HFFc6 (cell line): ENCODE measurements at places on chromosomes 3 and 15.
A peak's percentile ranks its signal among the peaks of the same experiment; 100 is the strongest.

DNA sequence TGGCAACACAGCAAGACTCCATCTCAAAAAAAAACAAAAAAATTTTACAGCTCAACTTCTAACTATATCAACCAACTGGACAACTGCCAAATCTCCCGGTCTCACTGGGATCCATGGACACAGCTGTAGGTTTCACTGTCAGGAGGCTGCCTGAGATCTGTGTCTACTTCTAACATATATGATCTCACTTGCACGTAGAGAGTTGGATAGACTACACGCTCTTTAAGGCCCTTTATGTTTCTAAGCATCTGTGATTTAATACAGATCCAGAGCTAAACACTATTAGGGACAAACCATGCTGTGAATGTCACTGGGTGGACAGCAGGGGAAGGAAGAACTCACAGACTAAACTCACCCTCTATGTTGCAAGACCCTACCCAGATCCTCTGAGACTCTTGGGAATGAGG lies 13.0 kb upstream of the APOD start:
- no peak for DNase-seq

GRCh38 chr3:69463531-69463930 lies 77.6 kb upstream of the FRMD4B start:
- DNase-seq, result no peak

DNA sequence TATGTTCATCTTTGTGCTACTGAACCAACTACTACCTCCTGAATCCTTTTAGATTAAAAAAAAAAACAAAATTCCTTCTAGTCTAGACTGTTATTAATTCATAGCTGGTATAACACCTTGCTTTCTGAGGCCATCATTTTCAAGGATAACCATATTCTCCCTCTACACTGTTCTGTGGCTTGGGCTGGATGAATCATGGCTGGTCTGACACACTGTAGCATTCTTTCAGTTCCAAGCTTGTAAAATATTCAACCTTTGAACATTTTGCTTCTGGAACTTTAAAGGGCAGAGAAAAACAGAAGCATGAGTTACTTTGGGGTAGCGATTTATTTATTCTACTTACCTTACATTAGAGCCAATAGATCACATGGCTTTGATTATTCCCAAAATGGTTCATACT lies 7.6 kb downstream of the HSPBAP1 start:
- peak; percentile 71 for DNase-seq

DNA sequence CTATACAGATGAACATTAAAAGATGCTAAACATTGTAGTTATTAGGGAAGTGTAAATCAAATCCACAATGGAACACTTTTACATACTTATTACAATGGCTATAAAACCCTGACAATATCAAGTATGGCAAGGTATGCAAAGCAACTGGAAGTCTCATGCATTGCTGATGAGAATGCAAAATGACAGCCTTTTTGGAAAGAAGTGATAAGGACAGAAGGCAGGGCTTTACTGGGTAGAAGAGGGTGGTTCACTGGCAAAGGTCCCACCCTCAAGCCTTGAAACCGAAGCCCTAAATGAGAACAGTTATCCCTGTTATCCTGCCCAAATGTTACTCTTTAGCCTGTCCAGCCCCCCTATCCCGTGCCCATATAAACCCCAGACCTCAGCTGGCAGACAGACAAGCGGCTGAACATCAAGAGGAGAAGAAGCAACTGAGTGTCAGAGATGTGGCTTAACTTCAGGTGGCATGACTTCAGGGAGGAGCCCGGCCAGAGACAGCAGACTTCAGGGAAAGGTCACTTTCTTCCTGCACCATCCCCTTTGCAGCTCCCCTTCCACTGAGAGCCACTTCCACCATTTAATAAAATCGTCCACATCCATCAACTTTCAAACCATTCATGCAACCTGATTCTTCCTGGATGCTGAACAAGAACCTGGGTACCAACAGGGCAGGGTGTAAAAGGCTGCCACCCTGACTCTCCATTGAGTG lies 732 bp upstream of the GCSAM start:
- DNase-seq, result no peak

- no peak for DNase-seq
These were observed 48.0 kb upstream of the CBLB start for GRCh38 chr3:105916767-105917166.

- DNase-seq, result no peak
These were observed 31.9 kb downstream of the TNK2 start for GRCh38 chr3:195876297-195877064.

DNA sequence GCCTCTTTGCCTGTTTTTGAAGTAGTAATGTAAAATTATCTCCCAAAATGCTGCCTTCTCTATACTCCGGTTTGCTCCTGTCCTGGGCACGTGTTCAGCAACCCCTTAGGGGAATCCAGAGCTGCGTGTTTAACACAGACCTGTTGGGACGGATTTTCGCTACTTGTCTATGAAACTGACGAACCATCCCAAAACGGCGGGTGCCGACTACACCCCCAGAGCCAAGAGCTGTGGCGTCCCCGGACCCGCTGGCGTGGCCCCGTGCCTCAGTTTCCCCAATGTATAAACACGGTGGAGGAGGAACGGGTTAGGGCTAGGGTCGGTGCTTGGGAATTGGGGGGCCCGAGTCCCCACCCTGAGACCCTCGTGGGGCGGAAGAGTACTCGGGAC lies 473 bp downstream of the FHIT start:
- DNase-seq, result no peak

DNA sequence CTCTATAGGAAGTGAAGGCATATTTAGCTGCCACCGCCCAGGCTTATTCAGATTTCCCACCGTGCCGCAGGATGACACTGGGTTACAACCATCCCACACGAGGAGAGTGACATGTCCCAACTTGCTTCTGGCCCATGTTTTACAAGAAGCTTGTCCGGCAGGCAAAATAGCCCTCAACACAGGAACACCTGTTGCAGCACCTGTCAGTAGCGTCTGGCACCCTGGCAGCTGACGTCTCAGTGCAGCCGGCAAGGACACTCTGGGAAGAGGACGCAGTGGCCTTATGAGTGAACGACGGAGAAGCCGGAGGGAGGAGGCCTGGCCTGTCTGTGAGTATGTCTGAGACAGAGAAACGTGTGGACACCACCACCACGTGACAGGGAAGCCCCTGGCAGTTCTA lies 32.1 kb downstream of the FAM174B start:
- no peak for DNase-seq

DNA sequence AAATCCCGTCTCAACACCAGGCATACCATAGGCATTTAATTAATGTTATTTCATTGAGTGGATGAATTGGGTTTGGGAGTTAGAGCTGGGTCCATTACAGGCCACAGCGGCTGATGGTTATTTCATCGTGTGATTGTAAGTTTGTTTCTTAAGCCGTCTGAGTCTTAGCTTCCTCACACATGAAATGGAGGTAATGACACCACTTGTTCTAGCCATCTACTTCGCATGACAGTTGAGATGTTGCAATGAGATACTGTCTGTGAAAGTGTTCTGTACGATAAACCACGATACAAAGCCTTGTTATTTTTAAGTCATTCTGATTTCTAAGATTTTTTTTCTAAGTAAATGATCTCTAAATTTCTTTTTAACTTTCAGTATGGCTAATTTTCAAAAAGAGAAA lies 8.6 kb upstream of the TP63 start:
- DNase-seq, result no peak

GRCh38 chr15:58222679-58223078 lies 84.5 kb downstream of the AQP9 start:
- DNase-seq, result peak; percentile 34

- peak; percentile 99 for DNase-seq
These were observed 10.0 kb upstream of the MBNL1 start for GRCh38 chr3:152258448-152259393.

- no peak for DNase-seq
These were observed 27.8 kb downstream of the EFCC1 start for GRCh38 chr3:129028866-129029265.

- no peak for DNase-seq
These were observed 12.5 kb upstream of the NR1D2 start for GRCh38 chr3:23932571-23932970.

GRCh38 chr3:39106281-39106811 lies 1.1 kb downstream of the GORASP1 start:
- peak; percentile 63 for DNase-seq

DNA sequence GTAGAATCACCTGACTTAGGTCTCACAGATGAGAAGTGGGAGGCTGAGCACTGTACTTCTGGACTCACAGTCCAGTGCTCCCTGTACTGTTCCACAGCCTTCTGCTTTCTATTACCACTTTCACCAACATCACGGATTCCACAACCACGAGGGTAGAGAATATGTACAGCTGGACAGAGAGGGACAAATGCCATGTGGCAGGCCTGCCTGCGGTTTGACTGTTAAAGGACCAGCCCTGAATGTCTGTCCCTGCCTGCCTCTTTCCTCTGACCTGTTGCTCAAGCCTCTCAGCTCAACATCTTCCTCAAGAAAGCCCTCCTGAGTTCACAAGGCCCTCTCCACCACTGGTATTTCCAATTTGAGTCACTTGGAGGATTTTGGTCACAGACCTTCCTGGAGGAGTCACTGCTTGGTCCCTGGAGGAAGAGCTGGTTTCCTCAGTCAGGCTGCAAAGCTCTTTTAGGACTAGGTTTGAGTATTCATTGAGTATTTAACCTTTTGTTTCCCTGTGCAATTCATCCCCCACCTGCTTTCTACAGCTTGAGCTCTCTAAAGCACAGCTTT lies 49.1 kb downstream of the RAB11A start:
- DNase-seq, result no peak

DNA sequence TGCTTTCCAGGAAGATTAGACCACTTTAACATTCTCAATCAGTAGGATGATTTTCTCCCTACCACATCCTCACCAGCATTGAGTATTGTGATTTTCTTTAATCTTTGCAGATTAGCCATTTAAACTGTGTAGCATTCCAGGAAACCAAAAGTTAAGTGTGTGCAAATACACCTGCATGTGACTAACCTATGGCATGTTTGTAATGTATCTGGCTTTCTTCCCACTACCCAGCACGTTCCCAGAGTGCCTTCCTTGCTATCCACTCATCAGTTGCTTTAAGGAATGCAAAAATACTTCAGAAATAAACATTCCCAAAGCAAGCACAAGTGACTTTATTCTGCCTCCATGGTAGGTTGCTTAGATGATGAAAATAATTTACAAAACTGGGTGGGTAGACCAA lies 74.2 kb downstream of the ATG7 start:
- peak; percentile 52 for DNase-seq

DNA sequence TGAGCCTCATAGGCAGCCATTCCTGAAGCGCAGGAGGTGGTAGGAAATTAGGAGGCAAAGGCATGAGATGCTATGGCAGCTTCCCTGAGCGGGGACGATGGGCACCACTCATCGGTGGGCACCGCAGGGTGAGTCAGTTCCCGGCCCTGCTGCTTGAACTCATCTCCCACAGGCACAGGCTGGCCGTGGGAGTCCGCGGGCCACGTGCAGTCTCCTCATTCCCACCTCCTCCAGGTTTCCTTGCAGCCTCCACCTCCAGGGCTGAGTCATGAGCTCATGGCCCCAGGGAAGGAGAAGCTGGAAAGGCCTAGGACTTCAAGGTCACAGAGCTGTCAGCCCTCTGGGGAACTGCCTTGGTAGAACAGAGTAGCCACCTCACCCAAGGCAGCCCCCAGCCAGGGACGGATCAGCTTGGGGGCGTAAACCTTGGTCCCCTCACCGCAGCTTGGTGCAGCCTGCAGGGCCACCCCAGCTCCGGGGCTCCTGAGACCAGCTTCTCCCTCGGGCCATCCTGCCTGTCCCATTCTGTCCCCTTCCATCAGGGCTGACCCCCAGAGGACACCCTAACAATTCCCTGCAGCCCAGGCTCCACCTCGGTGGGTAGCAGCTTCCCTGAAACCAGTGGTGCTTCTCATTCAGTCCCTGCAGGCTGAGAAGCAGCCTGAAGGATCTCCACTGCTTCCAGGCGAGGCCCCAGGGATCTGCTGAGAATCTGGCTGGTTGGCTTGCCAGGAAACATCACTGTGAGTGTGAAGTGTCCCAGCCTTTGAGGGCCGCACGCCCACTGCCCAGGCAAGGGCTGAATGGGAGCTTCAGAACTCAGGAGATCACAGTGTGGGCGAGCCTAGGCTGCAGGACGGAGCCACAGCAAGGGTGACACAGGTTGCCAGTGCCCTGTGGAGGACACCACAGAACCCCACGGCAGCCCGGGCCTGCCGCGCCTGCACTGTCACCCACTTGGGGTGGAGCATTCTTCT lies 150.7 kb upstream of the MEF2A start:
- no peak for DNase-seq

- DNase-seq, result no peak
These were observed 243.7 kb downstream of the UACA start for GRCh38 chr15:70519616-70520015.

GRCh38 chr3:160694345-160694744 lies 17.4 kb downstream of the ARL14 start:
- DNase-seq, result no peak

DNA sequence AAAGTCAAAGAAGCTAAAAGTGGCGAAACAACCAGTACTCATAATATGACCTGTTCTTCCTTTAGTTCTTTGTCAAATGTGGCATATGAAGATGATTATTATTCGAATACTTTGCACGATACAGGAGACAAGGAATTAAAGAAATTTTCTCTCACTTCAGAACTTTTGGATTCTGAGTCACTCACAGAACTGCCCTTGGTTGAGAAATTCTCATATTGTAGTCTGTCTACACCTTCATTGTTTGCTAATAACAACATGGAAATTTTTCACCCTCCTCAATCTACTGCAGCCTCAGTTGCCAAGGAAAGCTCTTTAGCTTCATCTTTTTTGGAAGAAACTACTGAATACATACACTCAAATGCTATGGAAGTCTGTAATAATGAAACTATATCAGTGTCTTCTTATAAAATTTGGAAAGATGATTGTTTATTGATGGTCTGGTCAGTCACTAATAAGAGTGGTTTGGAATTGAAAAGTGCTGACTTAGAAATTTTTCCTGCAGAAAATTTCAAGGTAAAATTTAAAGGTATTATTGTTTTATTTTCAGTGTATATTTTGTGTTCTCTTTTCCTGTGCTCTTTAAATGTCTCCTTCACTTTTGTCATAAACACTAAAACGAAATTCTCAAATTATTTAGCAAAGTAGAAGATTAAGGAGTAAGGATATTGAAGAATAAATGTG lies 89.0 kb downstream of the AP4E1 start:
- no peak for DNase-seq

DNA sequence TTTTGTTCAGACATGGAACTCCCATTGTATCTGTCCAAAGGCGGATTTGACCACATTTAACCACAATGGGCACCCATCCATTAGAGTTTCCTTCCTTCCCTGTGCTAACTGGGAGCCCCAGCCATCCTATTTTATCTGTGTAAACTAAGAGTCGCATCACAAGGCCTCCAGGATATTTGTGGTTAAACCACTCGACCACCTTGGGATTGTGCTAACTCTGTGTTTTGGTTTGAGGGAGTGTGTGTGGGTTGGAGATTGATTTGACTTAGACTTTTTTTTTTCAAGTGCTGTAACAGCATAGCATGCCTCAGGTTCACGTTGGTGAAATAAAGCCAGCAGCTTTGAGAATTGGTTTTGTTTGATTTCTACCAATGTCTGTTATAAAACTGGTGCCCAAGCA lies 100.4 kb upstream of the TP63 start:
- DNase-seq, result no peak

GRCh38 chr15:29331669-29332068 lies 62.0 kb upstream of the NSMCE3 start:
- DNase-seq, result no peak

- no peak for DNase-seq
These were observed 7.0 kb downstream of the GYG1 start for GRCh38 chr3:148998297-148998696.
